ENCODE measurements at places on chromosomes 3 and 15.

DNA sequence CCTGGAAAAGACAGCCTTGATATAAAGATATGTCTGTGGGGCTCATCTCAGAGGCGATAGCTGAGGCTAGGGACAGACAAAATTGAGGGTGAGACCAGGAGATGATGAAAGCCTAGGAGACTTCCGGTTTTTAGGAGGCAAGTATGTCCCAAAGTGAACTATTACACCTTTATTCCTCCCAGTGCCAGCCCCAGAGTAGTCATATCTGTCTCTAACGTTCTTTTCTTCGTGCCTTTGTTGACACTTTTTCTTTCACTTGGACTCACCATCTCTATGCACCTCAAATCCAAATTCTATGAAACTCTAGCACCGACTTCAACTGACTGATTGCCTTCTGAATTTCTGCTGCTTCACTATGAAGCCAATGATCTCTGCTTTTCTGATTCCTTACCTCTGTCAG, 93.8 kb upstream of the RASGRP1 start:
- no peak for DNase-seq

DNA sequence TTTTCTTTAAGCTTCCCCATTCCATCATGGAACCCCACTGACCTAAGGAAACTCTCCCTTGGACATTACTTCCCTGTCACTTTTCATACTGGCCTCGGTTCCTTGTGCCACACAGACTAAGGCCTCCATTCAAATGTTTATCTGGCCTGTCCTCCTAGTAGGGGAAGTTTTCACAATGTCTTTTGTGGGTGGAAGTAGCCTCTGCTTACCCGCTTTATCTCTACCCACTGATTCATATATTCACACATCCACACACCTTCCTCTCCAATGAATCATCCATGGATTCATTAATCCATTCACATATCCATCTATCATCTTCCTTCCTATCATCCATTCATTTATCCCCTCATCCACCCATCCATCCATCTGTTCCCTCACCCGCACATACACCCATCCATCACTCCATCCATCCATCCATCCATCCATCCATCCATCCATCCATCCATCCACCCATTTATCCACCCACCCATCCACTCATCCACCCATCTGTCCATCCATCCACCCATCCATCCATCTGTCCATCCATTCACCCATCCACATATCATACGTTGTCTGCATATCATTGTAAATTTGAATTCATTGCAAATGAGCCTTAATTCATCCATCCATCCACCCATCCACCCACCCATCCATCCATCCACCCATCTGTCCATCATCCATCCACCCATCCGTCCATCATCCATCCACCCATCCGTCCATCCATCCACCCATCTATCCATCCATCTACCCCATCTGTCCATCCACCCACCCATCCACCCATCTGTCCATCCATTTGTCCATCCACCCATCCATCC, 49.1 kb downstream of the IQSEC1 start:
- DNase-seq, result no peak

GRCh38 chr3:59653405-59654122, 603.7 kb upstream of the CFAP20DC start:
- DNase-seq, result no peak

DNA sequence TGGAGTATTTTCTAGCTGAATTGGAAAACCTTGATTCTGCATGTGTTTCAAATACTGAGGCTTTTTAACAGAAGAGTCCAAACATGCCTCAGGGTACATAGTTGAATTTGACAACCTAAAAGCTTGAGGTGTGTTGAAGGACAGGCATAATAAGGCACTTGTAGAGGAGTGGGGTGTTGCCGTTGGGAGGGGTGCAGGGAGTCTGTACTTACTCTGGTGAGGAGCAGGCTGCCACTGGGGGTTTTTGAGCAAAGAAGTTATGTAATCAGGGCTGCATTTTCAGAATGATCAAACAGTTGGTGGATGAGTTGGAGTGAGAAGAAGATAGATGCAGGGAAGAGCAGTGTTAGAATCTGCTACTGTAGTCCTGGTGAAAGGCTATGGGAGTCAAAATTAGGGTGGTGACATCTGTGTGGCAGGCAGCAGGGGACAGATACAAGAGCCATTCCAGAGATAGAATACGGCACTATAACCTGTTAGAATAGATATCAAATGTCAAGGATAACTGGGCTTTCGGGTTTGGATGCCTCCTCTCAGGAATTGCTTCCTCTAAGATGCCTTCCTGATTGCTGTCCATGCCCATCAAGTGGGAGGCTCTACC, 161.6 kb downstream of the GHSR start:
- DNase-seq, result no peak

DNA sequence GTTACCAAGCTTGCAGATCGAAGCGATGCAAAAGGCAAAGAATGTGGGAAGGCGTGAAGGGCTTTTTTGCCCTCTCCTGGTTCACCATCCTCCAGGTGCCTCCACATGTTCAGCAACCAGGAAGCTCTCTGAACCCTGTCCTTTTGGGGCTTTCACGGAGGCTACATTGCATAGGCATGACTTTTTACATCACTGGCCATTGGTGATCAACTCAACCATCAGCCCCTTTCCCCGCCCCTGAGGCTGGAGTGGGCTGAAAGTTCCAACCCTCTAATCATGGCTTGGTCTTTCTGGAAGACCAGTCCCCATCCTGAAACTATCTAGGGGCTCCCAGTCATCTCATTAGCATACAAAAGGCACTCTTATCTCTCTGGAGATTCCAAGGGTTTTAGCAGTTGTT, 52.6 kb downstream of the UACA start:
- DNase-seq, result no peak

GRCh38 chr3:129345971-129346370, 67.3 kb downstream of the HMCES start:
- no peak for DNase-seq

DNA sequence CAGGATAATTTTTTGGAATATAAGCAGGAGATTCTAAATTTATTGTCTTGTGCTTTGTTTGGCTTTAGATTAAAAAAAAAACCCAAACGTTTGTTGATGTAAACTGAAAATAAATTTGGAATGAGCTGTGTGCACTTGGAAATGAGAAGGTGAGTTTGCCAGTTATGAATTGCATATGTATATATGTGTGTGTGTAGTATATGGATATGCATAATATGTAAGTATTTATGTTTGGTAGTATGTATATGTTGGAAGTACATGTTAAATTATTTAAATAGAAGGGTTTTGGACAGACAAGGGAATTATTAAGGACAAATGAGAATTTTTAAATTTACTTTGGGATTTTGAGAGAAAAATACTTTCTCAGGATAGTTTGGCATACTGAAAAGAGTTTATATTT, 265.8 kb upstream of the CNTN3 start:
- DNase-seq, result no peak

DNA sequence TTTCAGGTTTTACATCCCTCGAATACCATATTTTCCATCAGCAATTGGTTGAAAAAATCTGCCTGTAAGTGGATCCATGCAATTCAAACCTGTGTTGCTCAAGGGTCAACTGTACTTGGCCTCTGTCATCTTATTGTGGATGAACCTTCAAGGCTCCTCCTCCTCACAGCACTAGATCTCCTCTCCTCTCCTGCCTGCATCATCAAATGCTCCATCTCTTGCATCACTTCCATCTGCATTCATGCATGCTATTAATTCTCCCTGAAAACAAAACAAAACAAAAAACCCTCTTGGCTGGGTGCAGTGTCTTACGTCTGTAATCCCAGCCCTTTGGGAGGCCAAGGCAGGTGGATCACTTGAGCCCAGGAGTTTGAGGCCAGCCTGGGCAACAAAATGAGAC, 10.1 kb downstream of the BCL2L10 start:
- DNase-seq, result no peak

DNA sequence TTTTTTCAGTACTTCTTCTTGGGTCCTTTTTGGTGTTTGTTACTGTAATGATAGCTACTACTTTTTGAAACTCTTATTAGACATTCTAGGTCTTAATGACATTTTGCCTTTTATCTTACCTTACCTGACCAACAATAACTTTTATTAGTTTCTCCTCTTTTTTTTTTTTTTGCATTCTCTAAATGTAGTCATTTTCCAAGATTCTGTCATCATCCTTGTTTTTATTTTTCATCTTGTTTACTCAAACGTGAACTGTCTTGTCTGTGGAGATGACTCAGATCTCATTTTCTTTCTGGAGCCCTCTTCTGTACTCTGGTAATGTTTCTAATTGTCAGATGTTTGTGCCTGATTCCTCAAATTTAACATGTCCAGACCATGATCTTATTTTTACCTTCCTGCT, 2.9 kb downstream of the ABHD5 start:
- DNase-seq, result no peak

DNA sequence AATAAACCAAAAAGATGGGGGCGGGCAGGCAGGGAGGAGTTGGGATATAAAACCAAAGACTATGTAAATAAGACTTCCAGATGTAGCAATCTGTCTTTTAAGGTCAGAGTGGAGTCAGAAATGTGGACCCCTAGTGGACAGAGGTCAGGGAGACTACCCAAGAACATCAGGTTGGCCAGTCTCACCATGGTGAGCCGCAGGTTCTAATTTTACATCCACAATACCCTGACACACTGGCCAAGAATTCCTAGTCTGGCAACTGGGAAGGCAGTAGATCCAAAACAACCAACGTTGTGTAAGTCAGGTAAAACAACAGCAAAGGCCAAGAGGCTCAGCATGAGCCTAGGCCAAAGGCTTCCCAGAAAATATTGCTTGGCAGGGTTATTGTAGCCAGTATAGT, 203.4 kb downstream of the FOXP1 start:
- DNase-seq, result no peak

DNA sequence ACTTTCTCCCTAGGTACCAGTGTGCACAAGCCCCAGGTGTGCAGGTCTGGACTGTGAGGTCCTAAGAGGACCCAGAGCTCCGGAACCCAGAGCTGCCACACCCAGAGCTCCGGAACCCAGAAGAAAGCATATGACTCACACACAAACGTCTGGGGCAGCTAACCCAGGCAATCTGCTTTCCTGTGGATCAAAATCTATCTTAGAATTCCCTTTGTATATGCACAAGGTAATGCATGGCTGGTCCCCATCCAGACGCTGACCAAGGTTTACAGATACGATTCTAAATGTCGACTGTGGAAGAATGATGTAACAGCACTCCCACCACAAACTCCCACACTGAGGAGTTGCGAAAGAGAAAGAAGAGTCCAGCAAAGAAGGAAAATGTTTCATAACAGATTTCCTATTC, 15.7 kb downstream of the KCNMB2 start:
- no peak for DNase-seq

DNA sequence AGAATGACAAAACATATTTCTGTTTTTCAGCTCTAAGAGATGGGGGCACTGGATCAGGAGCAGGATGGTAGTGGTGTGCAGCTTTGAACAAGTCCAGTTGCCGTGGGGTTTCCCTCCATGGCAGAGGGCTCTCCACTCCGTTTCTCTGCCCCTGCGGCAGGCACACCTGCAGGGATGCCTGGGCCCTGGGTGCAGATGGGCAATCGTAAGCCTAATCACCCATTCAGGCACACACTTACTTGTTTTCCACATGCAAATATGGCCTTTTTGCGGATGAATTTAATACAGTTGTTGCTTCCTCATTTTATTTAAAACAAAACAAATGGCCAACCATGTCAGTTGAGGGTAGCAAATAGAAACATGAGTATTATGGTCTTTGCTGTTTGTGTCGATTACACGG, 85.1 kb downstream of the LPP start:
- DNase-seq, result no peak

DNA sequence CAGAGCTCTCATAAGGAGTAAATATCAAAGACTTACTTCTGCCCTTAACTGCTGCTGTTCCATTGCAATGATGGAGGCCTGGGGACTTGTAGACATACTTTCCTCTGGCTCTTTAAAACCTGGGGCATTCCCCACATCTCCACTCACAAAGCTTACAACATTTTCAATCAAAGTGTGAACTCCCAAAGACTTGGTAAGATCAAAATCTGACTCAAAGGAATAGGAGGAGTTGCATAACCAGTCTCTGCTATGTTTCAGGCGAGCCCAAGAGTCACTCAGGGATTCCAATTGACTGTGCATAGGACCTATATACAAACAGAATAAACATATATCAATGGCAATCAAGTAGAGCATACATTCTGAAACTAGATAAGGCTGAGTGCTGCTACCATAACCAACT, 101.5 kb downstream of the FBXL22 start:
- no peak for DNase-seq

DNA sequence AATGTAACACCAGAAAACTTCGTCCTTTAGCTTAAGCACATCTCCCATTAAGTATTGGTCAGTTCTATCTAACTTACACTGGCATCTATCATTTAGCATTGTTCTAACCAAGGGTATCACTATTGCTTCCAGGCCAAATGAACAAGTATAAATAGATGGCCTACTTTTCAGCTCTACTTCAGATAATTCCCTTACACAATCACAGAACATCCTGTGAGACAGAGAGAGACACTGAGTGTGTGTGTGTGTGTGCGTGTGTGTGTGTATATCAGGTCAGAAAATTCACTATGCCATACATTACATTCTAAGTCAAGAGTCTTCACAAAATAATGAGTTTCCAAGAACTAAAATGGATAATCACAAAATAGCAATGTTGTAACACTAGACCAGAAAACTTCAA, 39.1 kb downstream of the SCAPER start:
- no peak for DNase-seq

- no peak for DNase-seq
Observed at GRCh38 chr3:53833700-53834099, 12.5 kb downstream of the CHDH start.

DNA sequence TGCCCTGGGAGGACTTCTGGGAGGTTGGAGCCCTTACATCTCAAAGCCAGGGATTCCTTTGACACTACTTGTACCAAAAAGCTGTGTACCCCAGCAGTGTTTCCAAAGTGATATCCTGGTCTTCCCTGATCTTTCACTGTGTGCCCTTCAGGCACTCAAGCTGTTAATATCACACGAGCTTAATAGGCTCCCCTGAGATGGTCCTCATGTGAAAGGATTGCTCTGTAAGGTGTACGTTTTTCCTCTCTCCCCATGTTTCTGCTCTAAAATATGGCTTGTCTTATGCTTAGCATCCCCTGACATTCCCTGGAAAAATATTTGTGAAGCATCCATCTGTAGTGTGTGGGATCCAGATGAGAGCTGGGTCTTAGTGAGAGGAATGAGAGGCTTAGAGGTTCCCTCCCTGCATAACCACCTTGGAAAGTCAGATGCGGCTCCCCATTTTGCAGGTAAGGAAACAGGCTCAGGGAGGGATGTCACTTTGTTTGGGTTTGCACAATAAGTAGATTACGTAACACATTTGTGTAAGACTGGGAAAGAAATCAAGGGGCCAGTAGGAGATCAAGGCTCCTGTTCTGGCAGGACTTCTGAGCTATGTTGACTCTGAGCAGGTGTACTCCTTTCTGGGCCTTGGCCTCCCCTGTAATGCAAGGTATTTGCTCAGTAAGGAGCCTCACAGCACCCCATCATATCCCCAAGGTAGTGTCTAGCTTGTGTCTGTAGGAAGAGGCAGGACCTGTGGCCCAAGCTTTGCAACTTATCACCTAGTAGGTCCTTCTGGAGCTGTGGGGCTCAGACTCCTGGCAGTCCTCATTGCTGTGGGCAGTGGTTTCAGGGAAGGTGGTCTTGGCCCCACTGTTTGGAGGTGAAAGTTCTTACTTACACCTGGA, 667 bp upstream of the ACOX2 start:
- DNase-seq, result no peak
